ENCODE measurements at places on chromosomes 7 and 10.

DNA sequence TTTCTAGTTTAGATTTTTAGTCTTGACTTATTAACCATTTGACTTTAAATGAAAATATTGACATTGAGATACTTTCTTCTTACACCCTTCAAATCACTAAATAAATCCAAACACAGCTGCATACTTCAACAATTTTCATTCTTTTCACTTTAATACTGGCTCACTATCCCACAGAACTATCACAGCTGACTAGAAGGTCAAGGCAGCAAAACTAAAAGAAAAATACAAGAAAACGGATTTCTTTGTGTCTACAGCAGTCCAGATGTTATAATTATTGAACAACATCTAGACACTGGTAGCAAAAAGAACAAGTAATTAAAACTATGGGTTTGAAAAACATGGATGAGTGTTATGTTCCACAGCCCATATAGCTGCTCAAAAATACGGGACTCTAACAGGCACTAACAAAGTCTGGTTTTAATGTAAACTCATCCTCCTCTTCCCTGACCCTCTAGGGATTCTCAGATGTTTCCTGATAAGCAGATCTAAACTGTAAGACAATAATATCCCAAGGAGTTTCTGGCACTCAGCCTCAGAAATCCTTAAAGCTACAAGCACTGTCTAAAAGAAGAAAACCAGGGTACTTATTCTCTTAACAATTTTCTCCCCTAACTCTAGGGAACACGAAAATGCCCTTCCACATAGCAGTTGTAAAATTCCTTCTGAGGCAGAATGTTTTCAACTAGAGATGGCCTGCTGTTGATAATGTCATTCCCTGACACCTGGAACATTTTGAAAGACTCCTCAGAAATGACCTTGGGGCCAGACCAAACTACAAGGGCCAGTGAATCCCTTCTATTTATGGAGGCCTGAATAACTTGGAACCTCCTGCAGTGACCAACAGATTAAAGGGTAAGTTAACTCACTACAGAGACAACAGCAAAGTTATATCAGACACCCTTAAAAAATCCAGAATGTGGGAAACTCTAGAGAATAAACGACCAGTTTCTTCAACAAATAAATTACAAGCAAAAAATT lies 12.8 kb downstream of the DNMBP start:
- DNase-seq = no peak

DNA sequence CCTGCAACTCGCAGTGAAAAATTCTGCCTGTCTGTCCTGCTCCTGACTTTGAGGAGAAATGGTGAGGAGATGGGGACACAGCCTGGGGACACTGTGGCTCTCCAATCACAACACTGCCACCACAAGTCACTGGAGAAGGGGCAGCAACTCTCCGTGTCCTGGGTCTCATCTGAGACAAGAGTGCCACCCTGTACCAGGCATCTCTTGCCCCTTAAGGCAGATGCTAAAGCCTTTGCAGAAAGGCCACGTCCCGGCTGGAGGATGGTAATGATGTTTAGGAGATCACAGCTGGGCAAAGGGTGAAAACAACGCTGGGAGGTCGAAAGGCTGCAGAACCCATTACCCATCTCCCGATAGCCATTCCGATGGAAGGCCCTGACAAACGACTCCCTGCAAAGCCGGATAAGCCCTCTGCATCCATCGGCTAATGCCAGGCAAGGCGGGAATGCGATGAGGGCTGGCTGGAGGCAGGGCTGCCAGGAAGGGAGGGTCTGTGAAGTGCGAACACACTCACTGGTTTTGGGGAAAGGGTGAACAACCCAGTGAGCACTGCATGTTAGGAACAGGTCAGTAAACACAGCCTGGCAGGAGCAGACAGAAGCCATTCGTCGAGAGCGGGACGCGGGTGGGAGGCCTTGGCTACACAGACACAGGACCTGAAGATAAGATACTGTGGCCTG lies 190.8 kb downstream of the ADARB2 start:
- DNase-seq = no peak

DNA sequence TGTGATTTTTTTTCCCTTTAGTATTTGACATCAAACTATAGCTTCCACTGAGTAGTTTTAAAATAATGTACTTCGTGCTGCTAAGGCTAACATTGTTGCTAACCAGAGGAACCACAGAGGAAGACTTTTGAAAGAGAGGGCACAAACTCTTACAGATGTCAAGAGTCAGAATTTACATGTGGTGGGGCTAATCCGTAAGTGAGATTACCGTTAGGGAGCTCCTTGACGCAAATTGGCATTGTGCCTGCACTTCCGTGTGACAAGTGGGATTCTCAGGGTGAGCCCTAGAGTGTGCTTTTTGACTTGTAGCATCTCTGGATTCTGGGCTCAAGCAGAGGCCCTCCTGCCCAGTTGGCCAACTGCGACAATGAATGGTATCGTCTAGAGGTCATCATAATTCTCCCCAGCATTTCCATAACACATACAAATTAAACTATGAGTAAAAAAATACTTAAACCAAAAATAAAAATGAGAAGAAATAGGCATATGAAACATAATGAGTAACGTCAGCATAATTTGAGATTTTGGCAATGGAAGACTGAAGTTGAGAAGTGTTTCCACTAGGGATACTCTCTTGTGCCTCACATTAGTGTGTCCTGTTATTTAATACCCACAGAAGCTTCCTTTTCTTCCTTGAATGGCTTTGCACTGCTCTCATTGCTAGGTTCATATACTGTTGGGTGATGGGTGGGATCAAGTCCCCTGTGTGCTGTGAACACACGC lies 164.0 kb downstream of the SDK1 start:
- DNase-seq = no peak

GRCh38 chr10:33179067-33179466 lies 155.4 kb downstream of the NRP1 start:
- DNase-seq = no peak

GRCh38 chr10:103663236-103663635 lies 169.7 kb downstream of the NEURL1 start:
- DNase-seq = no peak

DNA sequence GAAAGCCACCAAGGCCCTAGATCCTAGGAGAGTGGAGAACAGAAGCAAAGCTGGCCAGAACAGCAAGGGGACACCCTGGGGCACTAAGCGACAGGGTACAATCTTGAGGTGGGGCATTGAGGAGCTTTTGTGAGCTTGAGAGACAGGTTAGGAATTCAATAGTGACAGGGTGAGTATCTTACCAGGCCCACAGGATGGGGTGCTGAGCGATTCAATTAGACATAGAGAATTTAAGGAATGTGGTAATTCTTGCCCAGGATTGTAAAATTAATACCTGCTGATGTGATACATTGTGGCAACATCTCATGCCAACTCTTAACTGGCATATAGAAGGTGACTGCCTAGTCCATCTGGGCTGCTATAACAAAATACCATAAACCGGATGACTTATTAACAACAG lies 14.0 kb downstream of the RBP3 start:
- DNase-seq = no peak

GRCh38 chr7:8214244-8214824 lies 47.6 kb downstream of the ICA1 start:
- DNase-seq = no peak

GRCh38 chr7:8125680-8126444 lies 136.1 kb downstream of the ICA1 start:
- DNase-seq = no peak

GRCh38 chr7:157018997-157019608 lies 8.6 kb upstream of the MNX1 start:
- DNase-seq = no peak

GRCh38 chr10:71433768-71434744 lies 37.3 kb downstream of the CDH23 start:
- no peak for DNase-seq

DNA sequence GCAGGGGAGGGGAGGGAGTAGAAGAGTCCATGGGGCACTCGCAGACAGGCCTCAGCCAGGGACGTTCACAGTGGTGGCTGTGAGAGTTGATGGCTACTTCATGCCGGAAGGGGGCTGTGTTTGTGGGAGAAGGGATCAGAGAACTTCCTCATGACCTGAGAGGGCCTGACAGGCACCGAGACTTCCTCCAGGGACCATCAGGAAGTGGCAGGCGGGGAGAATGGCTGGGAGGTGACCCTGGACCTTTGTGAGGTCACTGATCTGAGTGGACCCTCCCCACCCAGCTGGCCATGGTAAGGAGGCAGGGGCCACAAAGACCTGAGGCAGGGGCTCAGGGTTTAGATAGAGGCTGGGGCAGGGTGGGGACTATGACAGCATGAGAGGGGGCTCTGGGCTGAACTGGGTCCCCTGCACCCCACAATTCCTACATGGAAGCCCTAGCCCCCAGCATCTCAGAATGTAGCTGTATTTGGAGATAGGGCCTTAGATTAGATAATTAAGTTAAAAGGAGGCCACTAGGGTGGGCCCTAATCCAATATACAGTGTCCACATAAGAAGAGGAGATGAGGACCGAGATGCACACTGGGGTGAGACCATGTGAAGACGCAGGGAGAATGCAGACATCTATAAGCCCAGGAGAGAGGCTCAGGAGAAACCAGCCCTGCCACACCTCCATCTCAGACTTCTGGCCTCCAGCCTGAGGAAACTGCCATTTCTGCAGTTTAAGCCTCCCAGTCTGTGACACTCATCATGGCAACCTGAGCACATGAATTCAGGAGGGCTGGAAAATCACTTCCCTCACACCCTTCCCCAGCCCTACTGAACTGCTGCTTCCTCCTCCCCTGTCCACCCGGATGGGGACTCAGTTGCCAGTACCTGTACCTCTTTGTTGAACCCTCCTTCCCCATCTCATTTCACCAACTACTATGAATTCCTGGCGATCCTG lies 273.9 kb upstream of the ZNF32 start:
- DNase-seq = no peak

GRCh38 chr7:14765731-14766130 lies 136.8 kb downstream of the DGKB start:
- no peak for DNase-seq
